ENCODE measurements at places on chromosomes 2 and 18.

GRCh38 chr2:163665817-163666216 lies 70.0 kb downstream of the FIGN start:
- H3K36me3 ChIP-seq, result no peaks in the 10 kb centered on the region
- no peaks in the 10 kb centered on the region for H3K4me1 ChIP-seq
- H3K4me3 ChIP-seq, result no peak overlapping the region
- DNase-seq, result no peak
- no peak overlapping the region for H3K27ac ChIP-seq

DNA sequence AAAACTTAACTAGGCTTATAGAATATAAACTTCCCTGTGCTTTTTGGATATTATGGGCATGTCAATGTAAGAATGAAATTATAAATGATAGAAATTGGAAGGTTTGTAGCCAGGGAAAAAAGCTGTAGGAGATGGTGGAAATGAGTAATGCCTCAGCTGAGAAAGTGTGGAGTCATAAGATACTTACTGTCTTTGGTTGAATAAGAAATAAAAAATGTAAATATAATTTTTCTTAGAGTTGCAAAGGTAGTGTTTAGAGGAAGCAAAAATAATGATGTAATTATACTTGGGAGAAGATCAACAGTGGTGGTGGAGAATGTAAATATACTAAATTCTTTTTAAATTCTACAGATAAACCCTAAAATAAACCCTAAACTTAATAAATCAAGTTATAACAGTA lies 26.2 kb upstream of the RND3 start:
- no peaks in the 10 kb centered on the region for H3K4me1 ChIP-seq
- DNase-seq, result no peak
- no peak overlapping the region for H3K4me3 ChIP-seq
- H3K27me3 ChIP-seq, result no peaks in the 10 kb centered on the region

- H3K4me3 ChIP-seq, result no peak overlapping the region
- H3K27me3 ChIP-seq, result no peaks in the 10 kb centered on the region
- no peak overlapping the region for H3K27ac ChIP-seq
- DNase-seq, result no peak
- H3K4me1 ChIP-seq, result peaks cover 20% of the 10 kb centered on the region
- H3K36me3 ChIP-seq, result peaks cover 14% of the 10 kb centered on the region
These were observed 2.3 kb upstream of the GCC2 start for GRCh38 chr2:108446703-108447102.

DNA sequence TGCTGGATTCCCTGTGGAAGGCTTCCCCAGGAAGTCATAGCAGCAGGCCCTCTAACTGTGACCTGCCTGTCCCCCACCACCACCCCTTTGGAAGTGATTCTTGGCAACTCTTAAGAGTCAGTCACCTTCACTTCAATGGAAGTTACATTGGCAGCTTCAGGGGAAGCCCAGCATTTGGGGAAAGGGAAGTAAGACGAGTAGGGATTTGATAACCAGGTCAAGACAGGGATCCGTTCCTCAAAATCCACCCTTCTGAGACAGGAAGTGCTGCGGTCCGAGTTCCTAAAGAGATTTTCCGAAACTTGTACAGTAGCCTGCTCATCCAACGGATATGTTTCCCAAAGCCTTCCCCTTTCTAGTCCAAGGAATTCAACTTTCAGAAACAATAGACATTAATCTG lies 54.2 kb downstream of the MRPL35 start:
- H3K36me3 ChIP-seq, result no peaks in the 10 kb centered on the region
- no peak for DNase-seq
- no peak overlapping the region for H3K27ac ChIP-seq
- no peaks in the 10 kb centered on the region for H3K4me1 ChIP-seq

- H3K27ac ChIP-seq, result no peak overlapping the region
- no peak overlapping the region for H3K4me3 ChIP-seq
- H3K27me3 ChIP-seq, result peaks cover 5% of the 10 kb centered on the region
- no peaks in the 10 kb centered on the region for H3K36me3 ChIP-seq
These were observed 36.7 kb upstream of the SKA1 start for GRCh38 chr18:50338122-50338521.

DNA sequence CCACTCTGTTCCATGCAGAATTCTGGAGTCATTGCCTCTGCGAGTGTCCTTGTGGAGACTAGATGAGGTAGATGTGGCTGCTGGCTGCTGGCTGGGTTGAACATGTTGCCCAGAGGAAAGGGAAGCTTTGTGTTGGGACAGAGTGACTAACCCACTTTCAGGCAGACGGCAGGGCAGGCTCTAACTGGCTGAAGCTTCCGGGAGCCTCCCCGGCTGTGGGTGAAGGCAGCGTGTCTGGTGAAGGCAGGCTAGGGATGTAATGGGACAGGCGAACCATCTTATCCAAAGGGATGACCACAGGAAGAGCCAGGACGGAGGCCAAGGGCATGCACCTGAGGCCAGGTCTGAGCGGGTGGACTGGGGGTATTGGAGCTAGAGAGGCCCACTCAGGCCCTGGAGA lies 16.0 kb downstream of the ASPRV1 start:
- peak overlapping the region; percentile 58 for H3K4me3 ChIP-seq
- peaks cover 26% of the 10 kb centered on the region for H3K36me3 ChIP-seq
- peak overlapping the region; percentile 90 for H3K27ac ChIP-seq

DNA sequence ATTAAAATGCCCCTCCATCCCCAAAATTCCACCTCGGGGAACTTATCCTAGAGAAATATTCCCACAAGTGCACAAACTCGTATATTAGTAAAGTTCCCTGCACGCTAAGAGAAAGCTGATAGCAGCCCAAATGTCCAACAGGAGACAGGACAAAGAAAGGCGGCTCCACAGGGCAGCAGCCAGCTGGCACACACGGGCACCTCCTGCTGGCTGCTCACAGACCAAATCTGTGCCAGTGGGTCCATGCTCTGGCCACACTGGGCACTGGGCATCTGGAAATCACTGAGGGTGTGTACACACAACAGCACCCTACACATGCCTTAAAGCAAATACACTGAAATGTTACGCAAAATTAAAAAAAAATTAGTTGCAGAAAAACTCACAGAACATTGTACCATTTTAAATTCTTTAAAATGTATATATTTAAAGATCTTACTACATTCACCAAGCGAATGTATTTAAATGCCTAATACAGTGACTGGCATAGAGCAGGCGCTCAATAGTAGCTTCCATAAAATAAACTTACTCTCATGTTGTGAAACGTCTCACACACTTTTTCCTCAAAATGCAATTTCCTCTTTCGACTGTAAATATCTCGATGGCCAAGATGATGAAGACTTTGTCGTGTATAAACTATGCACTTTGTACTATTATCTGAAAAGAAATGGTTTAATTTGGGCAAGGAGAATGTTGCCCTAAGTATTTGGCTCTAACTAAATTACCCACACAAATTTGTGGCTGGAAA lies 19.4 kb downstream of the ZNF516 start:
- no peak for DNase-seq
- peaks cover 28% of the 10 kb centered on the region for H3K27me3 ChIP-seq
- H3K4me1 ChIP-seq, result peaks cover 9% of the 10 kb centered on the region
- H3K4me3 ChIP-seq, result no peak overlapping the region

- no peak overlapping the region for H3K4me3 ChIP-seq
- peaks cover 18% of the 10 kb centered on the region for H3K27me3 ChIP-seq
- no peaks in the 10 kb centered on the region for H3K36me3 ChIP-seq
- no peak overlapping the region for H3K27ac ChIP-seq
- no peaks in the 10 kb centered on the region for H3K4me1 ChIP-seq
These were observed 91.6 kb downstream of the DHRS9 start for GRCh38 chr2:169160926-169161481.

GRCh38 chr18:44123743-44124142 lies 556.9 kb upstream of the SETBP1 start:
- no peaks in the 10 kb centered on the region for H3K36me3 ChIP-seq
- no peaks in the 10 kb centered on the region for H3K27me3 ChIP-seq
- no peak overlapping the region for H3K4me3 ChIP-seq
- no peaks in the 10 kb centered on the region for H3K4me1 ChIP-seq
- no peak for DNase-seq
- no peak overlapping the region for H3K27ac ChIP-seq

DNA sequence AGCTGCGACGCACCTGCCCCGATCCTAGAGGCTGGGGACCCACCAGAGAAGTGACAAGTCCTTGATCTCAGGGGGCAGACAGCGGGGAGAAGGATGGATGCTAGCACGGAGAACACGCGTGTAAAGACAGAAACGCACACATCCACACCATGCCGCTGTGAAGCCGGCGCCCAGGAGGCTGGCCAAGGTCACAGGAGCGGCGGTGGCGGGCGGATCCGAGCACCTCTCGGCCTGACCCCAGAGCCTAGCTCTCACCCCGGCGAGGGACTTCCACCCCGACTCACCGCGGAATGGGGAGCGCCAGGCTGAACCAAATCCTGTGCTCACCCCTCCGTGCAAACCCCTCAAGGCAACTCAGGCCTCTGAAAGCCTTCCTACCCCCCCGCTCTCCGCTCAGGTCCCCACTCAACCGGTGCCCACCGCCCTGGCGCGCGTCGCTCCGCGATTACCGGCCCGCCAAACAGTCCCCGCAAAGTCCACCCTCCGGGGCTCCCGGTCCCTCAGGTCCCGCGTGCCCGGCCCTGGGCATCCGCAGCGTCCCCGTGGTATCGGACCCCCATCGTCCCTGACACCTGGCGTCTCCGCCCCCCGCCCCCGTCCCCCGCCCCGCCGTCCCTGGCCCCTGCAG lies 460 bp upstream of the LRRFIP1 start:
- no peak for DNase-seq
- no peaks in the 10 kb centered on the region for H3K36me3 ChIP-seq
- peaks cover 59% of the 10 kb centered on the region for H3K27me3 ChIP-seq

DNA sequence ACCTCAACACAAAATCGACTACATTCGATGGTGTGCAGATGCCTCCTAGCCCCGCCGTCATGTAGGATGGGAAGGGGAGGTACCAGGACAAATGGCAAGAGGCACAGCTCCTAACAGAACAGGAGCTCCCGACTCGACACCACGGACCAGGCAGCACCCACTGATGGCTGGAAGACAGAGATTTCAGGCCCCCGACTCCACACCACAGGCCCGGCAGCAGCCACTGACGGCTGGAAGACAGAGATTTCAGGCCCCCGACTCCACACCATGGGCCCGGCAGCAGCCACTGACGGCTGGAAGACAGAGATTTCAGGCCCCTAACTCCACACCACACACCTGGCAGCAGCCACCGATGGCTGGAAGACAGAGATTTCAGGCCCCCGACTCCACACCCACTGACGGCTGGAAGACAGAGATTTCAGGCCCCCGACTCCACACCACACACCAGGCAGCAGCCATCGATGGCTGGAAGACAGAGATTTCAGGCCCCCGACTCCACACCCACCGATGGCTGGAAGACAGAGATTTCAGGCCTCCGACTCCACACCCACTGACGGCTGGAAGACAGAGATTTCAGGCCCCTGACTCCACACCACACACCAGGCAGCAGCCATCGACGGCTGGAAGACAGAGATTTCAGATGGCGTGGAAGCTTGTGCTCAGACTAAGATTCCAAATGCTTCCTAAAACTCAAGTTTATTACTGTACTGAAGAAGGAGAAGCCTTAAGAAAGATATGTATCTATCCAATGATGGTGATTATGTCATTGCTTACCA lies 135.5 kb downstream of the EIPR1 start:
- H3K27me3 ChIP-seq, result no peaks in the 10 kb centered on the region
- peak overlapping the region; percentile 25 for H3K27ac ChIP-seq
- H3K4me1 ChIP-seq, result peaks cover 19% of the 10 kb centered on the region
- H3K36me3 ChIP-seq, result peaks cover 21% of the 10 kb centered on the region

GRCh38 chr2:109139865-109140396 lies 10.9 kb downstream of the SH3RF3 start:
- H3K36me3 ChIP-seq, result peaks cover 2% of the 10 kb centered on the region
- peaks cover 38% of the 10 kb centered on the region for H3K4me1 ChIP-seq
- H3K27ac ChIP-seq, result no peak overlapping the region
- H3K27me3 ChIP-seq, result peaks cover 54% of the 10 kb centered on the region

GRCh38 chr2:48525269-48525943 lies 4.5 kb upstream of the STON1 start:
- no peak for DNase-seq
- peaks cover 7% of the 10 kb centered on the region for H3K4me1 ChIP-seq
- no peak overlapping the region for H3K4me3 ChIP-seq
- peaks cover 4% of the 10 kb centered on the region for H3K27me3 ChIP-seq

GRCh38 chr2:165959371-165959770 lies 5.8 kb upstream of the TTC21B start:
- H3K27ac ChIP-seq, result no peak overlapping the region
- no peaks in the 10 kb centered on the region for H3K36me3 ChIP-seq
- peaks cover 14% of the 10 kb centered on the region for H3K27me3 ChIP-seq
- no peak for DNase-seq

- no peaks in the 10 kb centered on the region for H3K27me3 ChIP-seq
- peaks cover 69% of the 10 kb centered on the region for H3K36me3 ChIP-seq
- no peak overlapping the region for H3K27ac ChIP-seq
- no peak for DNase-seq
- H3K4me1 ChIP-seq, result no peaks in the 10 kb centered on the region
- no peak overlapping the region for H3K4me3 ChIP-seq
These were observed 21.3 kb downstream of the PLEKHB2 start for GRCh38 chr2:131126436-131126835.

GRCh38 chr2:85674417-85674816 lies 6.4 kb upstream of the SFTPB start:
- H3K36me3 ChIP-seq, result no peaks in the 10 kb centered on the region
- no peak overlapping the region for H3K27ac ChIP-seq
- H3K4me1 ChIP-seq, result peaks cover 9% of the 10 kb centered on the region
- DNase-seq, result no peak
- H3K27me3 ChIP-seq, result peaks cover 4% of the 10 kb centered on the region

GRCh38 chr18:48006415-48007175 lies 76.1 kb upstream of the SMAD2 start:
- peak overlapping the region; percentile 51 for H3K4me3 ChIP-seq
- DNase-seq, result no peak
- H3K27ac ChIP-seq, result no peak overlapping the region
- peaks cover 27% of the 10 kb centered on the region for H3K27me3 ChIP-seq
- no peaks in the 10 kb centered on the region for H3K36me3 ChIP-seq

- H3K4me3 ChIP-seq, result peak overlapping the region; percentile 24
- H3K36me3 ChIP-seq, result no peaks in the 10 kb centered on the region
- H3K4me1 ChIP-seq, result peaks cover 6% of the 10 kb centered on the region
- H3K27me3 ChIP-seq, result peaks cover 2% of the 10 kb centered on the region
- DNase-seq, result peak; percentile 56
These were observed 47.7 kb downstream of the GLI2 start for GRCh38 chr2:120783371-120783791.

GRCh38 chr2:113977660-113978523 lies 88.0 kb downstream of the ACTR3 start:
- H3K36me3 ChIP-seq, result peaks cover 18% of the 10 kb centered on the region
- no peak overlapping the region for H3K4me3 ChIP-seq
- H3K27ac ChIP-seq, result peak overlapping the region; percentile 35
- peaks cover 11% of the 10 kb centered on the region for H3K4me1 ChIP-seq
- no peaks in the 10 kb centered on the region for H3K27me3 ChIP-seq

- no peak overlapping the region for H3K27ac ChIP-seq
- no peak overlapping the region for H3K4me3 ChIP-seq
- no peak for DNase-seq
- no peaks in the 10 kb centered on the region for H3K4me1 ChIP-seq
- no peaks in the 10 kb centered on the region for H3K36me3 ChIP-seq
These were observed 552.3 kb downstream of the KCNJ3 start for GRCh38 chr2:155250800-155251199.

DNA sequence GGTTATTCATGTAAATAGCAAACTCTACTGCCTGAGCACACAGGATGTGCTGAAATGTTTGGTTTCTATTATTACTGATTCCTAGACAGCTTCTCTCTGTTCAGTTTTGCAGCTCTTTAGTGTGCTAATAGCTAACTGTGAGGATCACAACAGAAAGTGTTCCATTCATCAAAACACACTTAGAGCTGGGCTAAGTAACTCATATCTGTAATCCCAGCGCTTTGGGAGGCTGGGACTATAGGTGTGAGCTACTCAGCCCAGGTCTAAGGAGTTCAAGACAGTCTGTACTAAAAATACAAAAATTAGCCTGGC lies 63.2 kb downstream of the MOGAT1 start:
- H3K27ac ChIP-seq, result no peak overlapping the region
- peaks cover 11% of the 10 kb centered on the region for H3K4me1 ChIP-seq
- H3K27me3 ChIP-seq, result peaks cover 32% of the 10 kb centered on the region
- DNase-seq, result no peak
- no peak overlapping the region for H3K4me3 ChIP-seq

Data from activated CD4-positive, alpha-beta T cell treated with anti-CD3 and anti-CD28 coated beads, Interleukin-2, amount 10 ng/mL, durations not matched to agents 24 days and 14 days (primary cell).